ENCODE measurements at places on chromosomes 4 and X. TPM values are rescaled to one million over a fixed set of nuclear protein-coding genes. Genes with fewer than 3 reads are reported as not detected.

The CXXC4 gene
- total RNA-seq = not detected

The AFM gene
- not detected for total RNA-seq

The FHDC1 gene
- total RNA-seq = 0.36 TPM

The FGA gene
- not detected for total RNA-seq

The GPR101 gene
- not detected for total RNA-seq

The SPIN3 gene
- 10.9 TPM for total RNA-seq

The PASD1 gene
- total RNA-seq = not detected

Measured in osteoblast (primary cell).